ENCODE measurements at places on chromosomes 3 and 15. TPM values are rescaled to one million over a fixed set of nuclear protein-coding genes. Genes with fewer than 3 reads are reported as not detected.

GRCh38 chr3:127204841-127205582, 12.1 kb downstream of the PRR23E start:
- DNase-seq, result no peak

GRCh38 chr3:122076491-122077292, 21.5 kb downstream of the CD86 start:
- DNase-seq, result no peak

DNA sequence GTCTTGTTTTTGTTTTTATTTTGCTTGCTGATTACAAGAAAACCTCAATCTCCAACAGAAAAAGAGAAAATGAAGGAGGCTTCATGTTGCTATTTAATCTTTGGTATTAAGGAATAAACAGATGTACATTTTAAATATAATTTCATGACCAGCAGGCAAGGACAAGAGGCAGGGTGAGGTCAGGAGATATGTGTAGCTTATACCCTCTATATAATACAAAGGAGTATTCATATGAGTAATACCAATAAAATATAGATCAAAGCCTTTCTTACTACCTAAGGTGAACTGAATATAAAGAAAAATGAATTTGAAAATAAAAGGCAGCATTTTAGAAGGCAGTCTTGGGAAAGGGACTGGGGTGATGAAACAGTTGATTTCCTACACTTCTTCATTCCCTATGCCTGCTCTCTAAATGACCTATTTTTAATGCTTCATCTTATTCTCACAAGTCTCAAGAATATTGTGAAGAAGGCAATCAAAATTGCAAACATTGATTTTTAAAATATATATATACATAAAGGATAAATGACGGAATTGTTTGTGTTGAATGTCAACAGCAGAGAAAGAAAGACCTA, 8.6 kb upstream of the CBLB start:
- no peak for DNase-seq

DNA sequence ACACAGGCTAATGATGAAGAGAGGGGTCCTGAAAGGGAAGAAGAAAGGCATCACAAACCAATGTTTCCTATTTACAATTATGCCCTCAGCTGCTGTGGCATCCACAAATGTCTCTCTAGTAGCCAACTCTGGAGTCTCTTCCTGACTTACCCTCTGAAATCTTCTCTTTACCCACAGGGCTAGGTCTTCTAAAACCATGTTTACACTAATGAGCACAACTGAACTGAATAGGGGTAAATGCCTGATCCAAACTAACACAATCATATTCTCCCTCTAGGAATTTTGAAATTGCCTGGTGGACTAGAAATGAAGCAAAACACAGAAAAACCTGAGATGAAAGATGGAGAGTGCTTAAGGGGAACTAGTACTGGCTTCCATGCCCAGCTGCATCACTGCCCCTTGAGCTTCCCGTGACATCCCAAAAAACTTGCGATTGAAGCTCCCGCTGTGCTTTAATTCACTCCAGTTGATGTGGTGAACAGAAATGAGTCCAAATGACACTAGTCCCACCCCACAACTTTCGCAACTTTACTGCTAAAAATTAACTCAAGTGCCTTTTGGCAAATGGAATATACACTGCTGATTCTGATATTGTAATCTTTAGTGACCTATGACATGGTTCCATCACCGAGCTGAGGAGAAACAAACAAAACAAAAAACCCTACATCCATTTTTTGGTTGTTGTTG, 32.8 kb downstream of the CFAP20DC start:
- no peak for DNase-seq

PPM1M gene
- 13.3 TPM for polyA plus RNA-seq

GRCh38 chr3:134428401-134428800, 54.2 kb upstream of the AMOTL2 start:
- DNase-seq, result no peak

SEC11A gene
- 321 TPM for polyA plus RNA-seq

DNA sequence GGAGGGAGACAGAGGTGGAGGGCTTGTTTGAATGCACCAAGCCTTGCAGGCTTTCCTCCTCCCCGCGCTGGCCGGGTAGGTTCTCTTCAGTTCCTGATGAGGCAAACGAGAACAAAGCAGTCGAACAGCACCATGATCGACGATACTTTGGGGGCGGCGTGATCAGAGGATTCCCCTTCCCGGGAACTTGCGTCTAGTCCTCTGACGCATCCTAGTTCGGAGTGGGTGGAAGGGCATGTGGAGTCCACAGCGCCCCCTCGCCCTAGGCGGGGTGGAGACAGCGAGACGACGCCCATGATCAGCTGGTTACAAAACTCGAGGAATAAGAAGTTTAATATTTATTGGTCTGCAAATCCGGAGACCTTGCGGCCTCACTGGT, 452 bp upstream of the SV2B start:
- no peak for DNase-seq

TKT gene
- polyA plus RNA-seq, result 30.7 TPM

DNA sequence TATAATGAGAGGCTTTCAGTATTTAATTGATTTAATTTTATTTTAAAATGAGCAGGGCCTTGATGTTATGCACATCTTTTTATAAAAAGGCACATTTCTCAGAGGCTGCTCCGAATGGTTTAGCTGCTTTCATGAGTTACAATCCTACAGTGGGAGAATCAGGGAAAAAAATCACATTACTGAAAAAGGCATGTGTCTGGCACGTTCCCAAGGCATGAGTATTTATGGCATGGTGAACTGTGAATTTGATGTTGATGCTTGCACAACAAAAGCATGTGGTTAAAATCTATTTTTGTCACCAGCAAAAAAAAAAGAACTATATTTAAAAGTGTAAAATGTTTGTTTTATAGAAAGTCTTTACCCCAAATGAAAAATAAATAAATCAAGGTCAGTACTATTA, 485.2 kb upstream of the ROBO2 start:
- DNase-seq, result peak; percentile 26

DNA sequence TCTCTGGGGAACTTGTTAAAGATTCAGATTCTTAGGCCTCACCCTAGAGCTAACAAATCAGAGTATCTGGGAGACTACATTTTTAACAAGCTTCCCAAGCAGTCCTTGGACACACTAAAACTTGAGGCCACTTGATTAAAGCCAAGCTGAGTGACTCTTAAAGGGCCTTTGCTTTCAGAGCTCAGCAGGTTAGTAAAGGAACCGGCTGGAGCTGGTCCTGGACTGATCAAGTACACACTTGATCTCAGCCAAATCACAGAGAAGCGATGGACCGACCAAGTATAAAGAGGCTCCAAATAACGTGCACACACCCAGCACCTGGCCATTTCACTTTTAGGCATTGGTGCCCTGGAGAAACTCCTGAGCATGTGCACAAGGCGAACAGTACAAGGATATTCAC, 12.9 kb upstream of the TM6SF1 start:
- no peak for DNase-seq

CPLX3 gene
- polyA plus RNA-seq, result not detected

DNA sequence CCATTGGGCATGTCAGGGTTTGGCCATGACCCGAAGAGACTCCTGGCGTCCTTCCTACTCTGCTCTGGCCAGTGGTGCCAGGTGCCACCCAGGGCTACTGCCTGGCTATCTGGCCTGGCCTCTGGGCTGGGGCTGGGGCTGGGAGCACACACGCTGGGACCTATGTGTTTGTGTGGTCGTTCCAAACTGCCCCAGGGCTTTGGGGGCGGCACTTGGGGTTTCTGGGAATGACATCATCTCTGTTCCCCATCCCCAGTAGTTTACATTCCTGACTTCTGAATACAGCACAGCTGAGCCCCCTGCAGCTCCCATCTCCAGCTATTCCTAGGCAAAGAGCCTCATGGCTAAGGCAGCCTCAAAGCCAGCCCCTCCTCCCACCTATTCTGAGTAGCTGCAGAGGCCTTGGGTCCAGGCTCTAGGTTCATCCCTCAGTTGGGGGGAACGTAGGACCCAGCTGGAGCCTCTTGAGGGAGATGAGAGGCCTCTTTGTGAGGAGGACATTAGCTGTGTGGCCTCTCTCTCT, 24.3 kb downstream of the PLEKHO2 start:
- DNase-seq, result no peak

GRCh38 chr3:186618318-186618938, 5.6 kb downstream of the AHSG start:
- no peak for DNase-seq

GRCh38 chr3:128491941-128492670, 895 bp downstream of the GATA2 start:
- no peak for DNase-seq

DNA sequence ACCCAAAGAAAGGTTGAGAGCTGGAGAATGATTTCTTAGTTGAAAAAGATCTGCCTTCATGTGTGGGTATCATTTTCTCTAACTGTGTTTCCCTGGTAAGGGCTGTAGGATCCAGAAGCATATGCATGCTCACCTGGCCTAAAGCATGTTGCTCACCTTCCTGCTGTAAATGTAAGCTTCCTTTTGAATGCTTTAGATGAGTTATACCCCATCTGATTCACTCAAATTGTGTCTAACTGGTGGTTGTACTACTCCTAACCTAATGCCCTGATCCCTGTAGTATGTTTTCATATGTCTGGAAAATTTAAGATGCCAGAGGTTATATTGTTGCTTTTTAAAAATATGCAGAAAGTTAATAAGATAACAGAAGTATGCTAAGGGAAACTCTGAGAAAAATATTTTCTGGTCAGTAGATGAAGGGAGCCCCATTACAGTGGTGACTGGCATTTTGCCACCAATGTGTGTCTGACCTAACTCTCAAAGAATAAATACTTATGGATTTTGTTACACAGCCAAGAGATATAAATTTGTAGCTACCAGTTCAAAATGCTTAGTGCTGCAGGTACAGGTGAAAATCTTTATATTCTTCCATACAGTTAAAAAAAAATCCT, 7.7 kb downstream of the FILIP1L start:
- DNase-seq, result no peak

SIDT1 gene
- polyA plus RNA-seq, result 2.6 TPM

MYH15 gene
- polyA plus RNA-seq, result 0.67 TPM

GRCh38 chr3:59611649-59612443, 562.0 kb upstream of the CFAP20DC start:
- no peak for DNase-seq

DNA sequence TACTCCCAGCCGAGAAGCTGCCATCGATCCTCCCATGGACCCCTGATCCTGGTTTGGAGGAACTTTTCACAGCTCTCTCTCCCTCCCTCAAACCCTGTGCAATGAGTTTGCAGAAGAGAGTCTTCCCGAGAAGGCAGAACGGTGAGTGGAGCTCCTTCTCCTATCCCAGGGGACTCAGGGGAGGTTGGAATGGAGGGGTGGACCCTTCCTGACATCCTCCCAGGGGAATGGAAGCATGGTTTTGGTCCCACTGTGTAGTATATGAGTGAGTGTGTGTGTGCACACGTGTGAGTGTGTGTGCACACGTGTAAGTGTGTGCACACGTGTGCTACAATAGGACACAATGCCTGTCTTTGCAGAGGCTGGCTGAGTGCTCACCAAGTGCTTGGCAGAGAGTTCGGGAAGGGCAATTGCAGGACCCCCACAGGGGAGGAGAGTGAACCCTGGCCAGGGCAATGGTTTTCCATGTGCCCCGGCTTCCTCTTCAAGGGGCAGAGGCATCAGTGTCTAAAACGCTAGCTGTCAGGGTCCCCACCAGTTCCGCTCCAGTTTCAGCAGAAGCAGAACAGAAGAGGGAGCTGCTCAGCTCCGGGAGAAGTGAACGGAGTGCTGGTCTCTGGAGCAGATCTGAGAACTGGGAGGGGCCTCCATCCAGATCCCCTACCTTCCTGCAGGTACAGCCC, 13.8 kb upstream of the IL16 start:
- no peak for DNase-seq

AQP9 gene
- polyA plus RNA-seq, result not detected

DNA sequence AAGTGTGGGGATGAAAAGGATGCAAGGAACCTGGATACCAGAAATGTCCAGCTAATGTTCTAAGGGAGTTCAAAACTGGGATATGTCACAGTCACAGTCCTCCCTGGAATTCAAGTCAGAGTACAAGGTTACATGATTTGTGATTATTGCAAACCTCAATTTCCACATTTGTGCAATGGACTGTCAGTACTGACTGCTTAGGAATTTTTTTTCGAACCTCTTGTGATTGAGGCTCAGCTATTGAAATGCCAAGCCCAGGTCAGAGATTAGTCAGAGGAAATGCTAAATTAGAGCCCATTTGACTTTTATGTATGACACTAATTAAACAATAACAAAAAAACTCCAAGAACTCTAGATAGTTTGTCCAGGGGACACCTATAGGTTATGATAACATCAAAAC, 210.2 kb downstream of the THSD4 start:
- no peak for DNase-seq

DNA sequence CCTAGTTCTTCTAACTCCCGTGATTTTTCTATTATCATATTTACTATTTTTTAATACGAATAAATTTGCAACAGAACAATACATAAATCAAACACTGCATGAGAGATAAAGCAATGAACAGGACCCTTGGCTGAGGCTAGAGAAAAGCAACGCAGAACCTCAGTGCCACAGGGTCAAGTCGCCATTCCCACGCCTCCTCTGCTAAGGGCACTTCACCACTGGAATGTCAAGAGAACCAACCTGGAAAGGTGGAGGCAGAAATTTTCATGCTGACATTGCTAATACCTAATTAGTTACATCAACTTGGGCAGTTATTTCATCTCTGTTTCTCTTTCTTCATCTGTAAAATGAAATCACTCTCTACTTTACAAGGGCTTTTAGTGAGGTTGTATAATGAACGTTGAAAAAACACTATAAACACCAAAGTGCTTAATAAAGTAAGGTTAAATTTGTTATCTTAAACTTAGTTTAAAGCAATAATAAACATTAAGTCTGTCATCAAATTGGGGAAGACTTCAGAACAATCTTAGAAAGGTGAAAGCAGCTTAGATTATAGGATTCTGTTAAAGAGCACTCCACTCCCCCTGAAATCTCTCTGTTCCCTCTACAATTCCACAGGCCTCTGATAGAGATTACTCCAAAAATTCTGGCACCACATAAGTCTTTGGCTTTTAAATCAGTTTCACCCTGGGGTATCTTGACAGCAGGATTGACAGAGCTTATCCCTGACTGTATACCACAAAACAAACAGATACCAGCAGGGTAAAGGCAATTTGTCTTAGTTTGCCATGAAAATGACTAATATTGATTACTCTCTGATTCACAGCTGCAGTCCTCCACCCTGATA, 41.9 kb downstream of the PLCH1 start:
- no peak for DNase-seq

- DNase-seq, result no peak
Measured at GRCh38 chr3:33035596-33035995, 61.4 kb downstream of the GLB1 start.

DNA sequence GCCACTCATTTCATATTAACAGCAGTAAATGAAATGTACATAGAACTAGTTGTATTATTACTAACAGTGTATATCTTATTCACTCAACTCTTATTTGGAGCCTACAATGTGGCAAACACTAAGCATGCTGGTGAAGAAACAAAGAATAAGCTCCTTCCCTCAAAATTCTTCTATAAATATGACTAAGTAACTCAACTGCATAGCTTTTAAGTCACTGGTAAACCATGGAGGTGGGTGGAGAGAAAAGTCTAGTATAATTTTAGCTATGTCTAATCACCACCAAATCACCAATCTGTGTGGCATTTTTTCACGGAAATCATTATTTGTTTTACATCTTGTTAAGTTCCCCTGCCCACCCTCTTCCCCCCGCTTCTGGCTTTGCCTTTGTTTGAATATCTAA, 17.5 kb downstream of the COPS2 start:
- DNase-seq, result no peak

SIAH2 gene
- 20.4 TPM for polyA plus RNA-seq

- DNase-seq, result no peak
Measured at GRCh38 chr15:69573815-69574475, 121.3 kb downstream of the RPLP1 start.

All from forelimb muscle (tissue), 1 donor.